ENCODE measurements at places on chromosomes 1 and 21.

DNA sequence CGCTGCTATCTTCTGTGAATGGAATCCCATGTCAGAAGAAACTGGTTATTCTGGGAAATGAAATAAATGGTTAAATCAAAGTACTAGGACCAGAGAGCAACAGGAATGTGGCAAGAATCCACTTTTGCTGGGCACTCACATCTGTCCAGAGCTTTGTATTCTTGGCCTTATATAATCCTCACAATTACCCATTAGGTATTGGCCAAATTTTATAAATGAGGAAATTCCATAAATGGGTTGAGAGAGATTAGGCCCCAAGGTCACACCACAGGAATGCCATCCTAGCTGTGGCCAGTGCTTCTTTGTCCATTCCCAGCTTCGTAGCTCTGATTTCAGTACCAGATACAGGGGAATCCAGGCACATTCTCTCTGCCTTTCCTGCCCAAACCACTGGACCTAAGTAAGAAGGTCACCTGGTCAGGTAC lies 76.1 kb upstream of the HOOK1 start:
- peak; percentile 49 for DNase-seq

- no peak for DNase-seq
These were observed 139.4 kb downstream of the DHRS3 start for GRCh38 chr1:12478612-12478985.

DNA sequence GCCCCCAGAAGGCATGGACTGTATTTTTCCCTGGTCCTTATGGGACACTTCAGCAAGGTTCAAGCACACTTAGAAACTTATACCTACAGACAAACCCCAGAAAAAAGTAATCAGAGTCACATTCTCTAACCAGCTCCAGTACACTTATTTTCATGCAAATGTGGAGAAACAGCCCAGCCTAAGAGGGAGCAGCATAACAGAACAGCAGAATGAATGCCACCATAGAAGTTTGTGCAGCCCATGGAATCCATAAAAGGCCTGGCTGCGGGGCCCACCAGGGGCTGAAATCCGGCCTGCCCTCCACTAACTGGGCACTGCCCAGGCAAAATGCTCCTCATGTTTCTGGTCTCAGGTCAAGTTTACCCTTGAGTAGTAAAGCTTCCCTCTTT lies 60.4 kb upstream of the ATP1A1 start:
- DNase-seq: no peak

DNA sequence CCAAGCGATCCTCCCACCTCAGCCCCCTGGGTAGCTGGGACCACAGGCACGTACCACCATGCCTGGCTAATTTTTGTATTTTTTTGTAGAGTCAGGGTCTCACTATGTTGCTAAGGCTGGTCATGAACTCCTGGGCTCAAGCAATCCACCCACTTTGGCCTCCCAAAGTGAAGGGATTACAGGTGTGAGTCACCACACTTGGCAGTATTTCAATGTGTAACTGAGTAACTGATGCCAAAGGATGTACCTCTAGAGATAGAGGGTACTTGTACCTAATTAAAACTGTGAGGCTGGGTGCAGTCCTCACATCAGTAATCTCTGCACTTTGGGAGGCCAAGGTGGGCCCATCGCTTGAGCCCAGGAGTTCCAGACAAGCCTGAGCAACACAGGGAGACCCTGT lies 258.7 kb upstream of the DMRTA2 start:
- DNase-seq: no peak
